ENCODE measurements at places on chromosomes 11 and 22. TPM values are rescaled to one million over a fixed set of nuclear protein-coding genes. Genes with fewer than 3 reads are reported as not detected.

DNA sequence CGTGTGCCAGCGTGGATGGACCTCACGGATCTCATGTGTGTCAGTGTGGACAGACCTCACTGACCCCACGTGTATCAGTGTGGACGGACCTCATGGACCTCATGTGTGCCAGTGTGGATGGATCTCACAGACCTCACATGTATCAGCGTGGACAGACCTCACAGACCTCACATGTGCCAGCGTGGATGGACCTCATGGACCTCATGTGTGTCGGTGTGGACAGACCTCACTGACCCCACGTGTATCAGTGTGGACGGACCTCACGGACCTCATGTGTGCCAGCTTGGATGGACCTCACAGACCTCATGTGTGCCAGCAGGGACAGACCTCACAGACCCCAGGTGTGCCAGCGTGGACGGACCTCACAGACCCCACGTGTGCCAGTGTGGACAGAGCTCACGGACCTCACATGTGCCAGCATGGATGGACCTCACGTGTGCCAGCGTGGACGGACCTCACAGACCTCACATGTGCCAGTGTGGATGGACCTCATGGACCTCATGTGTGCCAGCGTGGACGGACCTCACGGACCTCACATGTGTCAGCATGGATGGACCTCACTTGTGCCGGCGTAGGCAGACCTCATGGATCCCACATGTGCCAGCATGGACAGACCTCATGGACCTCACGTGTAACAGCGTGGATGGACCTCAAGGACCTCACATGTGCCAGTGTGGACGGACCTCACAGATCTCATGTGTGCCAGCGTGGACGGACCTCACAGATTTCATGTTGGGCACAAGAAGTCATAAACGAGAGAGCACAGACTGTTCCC lies 18.2 kb downstream of the TTLL8 start:
- DNase-seq: peak; percentile 32

DNA sequence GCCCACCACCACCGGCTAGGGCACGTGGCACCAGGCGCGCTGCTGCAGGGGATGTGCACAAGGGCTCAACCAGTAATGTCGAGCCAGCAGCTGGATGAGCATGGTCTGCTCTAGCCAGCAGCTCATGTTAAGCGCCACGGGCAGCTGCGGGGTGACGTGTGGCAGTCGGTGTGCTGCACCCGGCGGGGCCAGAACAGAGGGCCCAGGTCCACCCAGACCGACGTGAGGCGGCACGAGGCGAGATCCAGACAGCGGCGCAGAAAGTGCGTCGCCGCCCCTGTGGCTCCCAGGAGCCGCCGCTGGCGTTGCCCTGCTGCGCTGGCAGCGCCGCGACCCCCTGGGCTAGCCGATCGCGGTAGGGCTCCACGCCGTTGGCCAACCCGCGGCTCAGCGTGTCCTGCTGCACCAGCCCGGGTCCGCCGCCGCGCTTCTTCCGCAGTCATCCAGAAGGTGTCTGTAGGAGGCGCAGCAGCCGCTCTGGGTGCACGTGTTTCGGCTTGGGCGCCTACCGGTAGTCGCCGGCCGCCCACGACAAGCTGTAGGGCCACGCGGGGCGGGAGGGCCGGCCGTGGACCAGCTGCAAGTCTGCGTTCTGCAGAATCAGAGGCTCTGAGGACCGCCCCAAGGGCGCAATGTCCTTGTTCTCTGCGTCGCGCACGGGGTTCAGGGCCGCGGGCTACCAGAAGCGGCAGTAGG lies 4.6 kb upstream of the GALR3 start:
- peak; percentile 76 for DNase-seq

- no peak for DNase-seq
Observed at GRCh38 chr22:47597041-47597440, 834.6 kb downstream of the TBC1D22A start.

DNA sequence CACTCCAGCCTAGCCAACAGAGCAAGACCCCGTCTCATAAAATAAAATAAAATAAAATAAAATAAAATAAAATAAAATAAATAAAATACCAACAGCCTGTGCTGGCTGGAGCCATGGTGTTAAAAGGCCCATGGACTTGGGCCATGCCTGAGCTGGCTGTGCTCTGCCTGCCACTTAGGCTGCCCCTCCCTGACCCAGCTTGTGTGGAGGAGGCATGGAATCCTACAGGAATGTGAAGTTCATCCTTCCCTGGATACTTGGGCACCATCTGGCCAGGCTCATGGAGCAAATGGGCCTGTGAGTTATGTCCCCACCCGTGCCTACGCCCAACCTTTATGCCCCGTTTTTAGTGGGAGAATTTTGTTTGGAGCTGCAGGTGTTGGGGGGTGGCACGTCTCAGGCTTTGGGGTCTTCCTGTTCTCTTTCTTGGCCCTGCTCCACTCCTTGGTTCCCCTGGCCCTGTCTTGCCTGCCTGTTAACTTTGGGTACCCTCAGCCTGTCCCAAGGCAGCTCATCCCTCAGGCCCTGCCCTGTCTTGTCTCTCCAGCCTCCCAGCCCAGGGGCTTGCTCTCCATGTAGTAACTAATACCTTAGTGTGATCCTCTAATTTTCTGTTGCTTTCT lies 51.3 kb downstream of the BCR start:
- peak; percentile 46 for DNase-seq

GRCh38 chr22:48566741-48567140 lies 1260.9 kb downstream of the BRD1 start:
- DNase-seq: no peak

- DNase-seq: no peak
Observed at GRCh38 chr11:57340039-57340615, 2.0 kb downstream of the P2RX3 start.

GRCh38 chr11:113249491-113249763 lies 65.0 kb upstream of the TTC12 start:
- DNase-seq: no peak

The BRSK2 gene
- 1.0 TPM for total RNA-seq

The ISX gene
- not detected for total RNA-seq

The OR52D1 gene
- total RNA-seq: not detected

The IFITM10 gene
- total RNA-seq: 10.7 TPM
